Right renal cortex interstitium (tissue), 3 donors: ENCODE measurements at places on chromosomes 12 and 14. TPM values are rescaled to one million over a fixed set of nuclear protein-coding genes. Genes with fewer than 3 reads are reported as not detected.

MMP17 gene
- 0.53 TPM for polyA plus RNA-seq

GRCh38 chr12:113470871-113471618, 626 bp downstream of the LHX5 start:
- no peak for DNase-seq

CPSF6 gene
- 104 TPM for polyA plus RNA-seq

DNA sequence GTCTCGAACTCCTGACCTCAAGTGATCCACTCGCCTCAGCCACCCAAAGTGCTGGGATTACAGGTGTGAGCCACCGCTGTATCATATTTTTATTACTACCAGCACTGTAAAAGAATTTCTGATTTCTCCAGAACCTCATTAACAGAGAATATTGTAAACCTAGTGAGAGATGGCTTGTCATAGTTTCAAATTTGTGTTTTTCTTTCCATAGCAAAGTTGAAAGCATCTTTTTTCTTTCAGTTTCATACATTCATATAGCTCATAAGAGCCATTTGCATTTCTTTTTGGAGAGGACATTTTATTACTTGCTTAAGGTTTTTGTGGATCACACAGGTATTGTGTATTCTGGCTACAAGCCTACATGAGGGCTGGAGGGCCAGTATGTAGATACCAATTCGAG, 58.0 kb downstream of the MIS18BP1 start:
- no peak for DNase-seq

DNA sequence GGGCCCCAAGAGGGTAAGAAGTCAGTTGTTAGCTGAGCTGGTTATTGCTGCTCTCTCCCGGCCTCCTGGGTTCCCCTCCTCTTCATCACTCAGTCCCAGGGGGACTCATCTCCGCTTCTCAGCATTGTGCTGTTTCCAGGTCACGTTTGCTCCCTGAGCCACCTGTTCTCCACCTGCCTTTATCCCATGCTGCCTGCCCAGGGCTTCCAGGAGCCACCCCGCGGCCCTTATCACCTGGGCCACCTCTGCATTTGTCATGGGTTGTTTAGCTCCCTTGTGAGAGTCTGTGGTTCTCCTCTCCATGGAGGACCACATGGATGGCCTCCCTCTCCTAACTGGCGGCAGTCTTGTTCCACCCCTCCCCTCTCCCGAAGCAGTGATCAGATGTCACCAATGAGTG, 36.0 kb downstream of the SYNDIG1L start:
- no peak for DNase-seq

ADAM21 gene
- polyA plus RNA-seq = 0.28 TPM

- no peak for DNase-seq
Measured at GRCh38 chr14:100765296-100765695, 38.6 kb downstream of the DLK1 start.

DNA sequence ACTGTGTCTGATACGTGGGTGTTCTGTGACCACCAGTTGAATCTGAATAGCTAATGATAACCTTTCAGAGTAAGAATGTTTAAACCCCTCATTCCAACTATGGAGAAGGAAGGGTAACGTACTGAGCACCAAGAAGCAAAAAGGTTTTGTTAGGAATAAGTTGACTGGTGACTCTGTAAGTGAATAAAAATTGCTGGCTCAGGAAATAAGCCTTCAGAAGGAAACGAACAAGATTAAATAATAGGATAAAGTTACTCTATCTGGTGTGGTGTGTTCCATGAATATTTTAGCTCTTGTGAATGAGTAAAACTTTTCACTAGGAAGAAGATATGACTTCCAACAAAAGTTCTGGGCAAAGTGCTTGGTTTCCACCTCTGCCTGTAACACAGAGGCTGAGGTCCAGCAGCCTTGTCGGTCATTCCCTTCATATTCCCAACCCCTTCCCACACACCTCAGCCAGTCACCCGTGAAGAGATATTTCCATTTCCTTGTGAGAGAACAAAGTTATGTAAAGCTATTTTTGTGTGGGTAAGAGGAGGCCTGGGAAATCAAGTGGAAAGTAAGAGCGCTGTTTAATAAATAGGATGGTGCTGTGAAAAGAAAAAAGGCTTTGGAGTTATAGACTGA, 47.1 kb downstream of the ARF6 start:
- DNase-seq = no peak

DNA sequence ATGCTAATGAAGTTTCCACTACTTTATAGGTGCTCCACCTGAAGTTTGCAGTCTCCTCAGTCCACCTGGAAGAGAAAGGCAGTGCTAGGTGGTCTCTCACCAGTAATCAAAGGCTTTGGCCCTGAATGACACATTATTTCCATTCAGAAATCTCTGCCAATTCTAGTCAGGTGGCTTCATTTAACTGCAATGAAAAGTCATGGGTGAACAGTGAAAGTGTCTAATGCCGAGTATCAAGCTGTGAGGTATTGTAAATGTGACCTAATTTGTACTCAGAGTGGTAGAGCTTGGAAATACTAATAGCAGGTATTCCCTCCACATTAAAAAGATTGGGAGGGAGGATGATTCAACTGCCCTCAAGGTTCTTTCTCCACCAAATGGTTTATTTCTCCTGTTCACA, 220.9 kb upstream of the LRFN5 start:
- DNase-seq = no peak

DNA sequence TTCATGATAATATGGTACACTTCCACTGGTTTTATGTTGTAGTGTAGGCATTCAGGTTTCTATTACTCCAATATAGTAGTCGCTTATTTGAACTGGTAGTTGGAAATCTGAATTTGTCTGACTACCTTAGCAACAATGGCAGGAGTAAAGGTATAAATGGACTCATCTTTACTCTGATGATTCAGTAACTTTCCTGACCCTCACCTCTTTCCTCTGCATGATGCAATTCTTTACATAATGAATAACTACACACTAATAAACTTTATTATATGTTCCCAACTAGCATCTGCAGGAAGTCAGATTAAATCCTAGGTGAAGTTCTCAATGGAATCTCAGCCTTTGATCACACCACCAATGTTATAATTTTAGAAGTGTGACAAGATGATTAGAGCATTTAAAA, 70.5 kb upstream of the ATP2B1 start:
- DNase-seq = no peak

DNA sequence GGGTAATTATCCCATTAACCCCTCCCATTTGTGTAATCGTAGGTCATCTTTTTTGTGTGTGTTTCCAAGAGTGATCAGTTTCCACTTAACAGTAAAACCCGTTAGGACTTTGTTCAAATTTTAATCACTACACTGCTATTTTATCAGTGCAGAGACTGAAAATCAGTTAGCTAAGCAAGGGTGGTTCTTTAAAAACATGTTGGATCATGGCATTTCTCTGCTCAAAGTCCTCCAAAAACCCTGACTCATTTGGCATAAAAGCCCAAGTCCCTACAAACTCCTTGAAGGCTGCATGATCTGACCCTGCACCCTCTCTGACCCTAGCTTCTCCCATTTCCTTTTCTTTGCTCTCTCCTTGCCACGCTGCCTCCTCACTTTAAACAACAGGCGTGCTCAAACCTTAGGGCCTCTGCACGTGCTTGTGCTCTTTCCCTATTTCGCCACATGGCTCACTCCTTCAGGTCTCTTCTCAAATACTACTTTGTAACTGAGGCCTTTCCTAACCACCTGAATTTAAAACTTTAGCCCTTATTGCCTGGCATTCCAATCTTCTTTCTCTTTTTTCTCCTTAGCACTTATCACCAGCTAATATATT, 13.2 kb upstream of the OVCH1 start:
- no peak for DNase-seq

TSHR gene
- 0.32 TPM for polyA plus RNA-seq

EML5 gene
- polyA plus RNA-seq = 3.1 TPM

- DNase-seq = no peak
Measured at GRCh38 chr12:77486872-77487271, 343.8 kb upstream of the NAV3 start.

DNA sequence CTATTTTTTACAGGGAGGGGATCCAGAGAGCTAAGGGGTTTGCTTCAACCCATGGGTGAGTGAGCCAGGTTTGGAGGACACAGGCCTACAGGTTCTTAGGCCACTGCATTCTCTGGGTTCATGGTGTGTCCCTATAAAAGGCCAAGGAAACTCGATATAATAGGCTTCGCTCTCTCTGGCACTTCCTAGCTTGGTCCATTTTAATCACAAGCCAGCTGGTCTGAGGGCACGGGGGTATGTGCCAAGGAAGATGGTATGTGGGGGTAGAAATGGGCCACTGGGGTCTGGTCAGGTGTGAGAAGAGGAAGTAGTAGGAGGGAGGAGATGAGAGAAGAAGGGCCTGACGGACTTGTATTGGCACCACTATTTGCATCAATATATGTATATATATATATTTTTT, 4.9 kb downstream of the ETV6 start:
- no peak for DNase-seq

CTSG gene
- 0.18 TPM for polyA plus RNA-seq

ADGRD1 gene
- 15.5 TPM for polyA plus RNA-seq

DNA sequence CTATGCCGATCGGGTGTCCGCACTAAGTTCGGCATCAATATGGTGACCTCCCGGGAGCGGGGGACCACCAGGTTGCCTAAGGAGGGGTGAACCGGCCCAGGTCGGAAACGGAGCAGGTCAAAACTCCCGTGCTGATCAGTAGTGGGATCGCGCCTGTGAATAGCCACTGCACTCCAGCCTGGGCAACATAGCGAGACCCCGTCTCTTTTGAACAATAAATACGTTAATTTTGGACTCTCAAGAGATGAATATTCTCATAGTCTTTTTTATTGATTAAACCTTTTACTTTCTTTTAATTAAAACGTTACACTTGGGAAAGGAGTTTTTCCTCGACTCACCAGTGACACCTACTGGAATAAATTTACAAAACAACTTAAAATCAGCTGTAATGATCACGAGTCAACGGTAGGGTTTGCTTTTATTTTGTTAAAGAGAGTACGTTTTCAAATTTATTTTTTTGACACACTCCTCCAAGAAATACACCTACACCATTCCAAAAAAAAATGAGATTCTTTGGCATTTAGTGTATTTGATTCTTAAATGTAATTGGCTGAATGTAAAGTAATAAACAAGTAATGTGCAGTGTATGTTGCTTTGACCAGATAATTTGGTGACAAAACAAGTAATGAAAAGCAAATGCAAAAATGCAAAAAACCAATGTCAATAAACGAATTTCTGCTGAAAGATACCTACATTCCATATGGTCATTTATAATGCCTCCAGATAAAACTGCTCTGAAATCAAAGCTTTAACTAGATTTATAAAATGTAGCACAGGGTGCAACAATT, 687 bp upstream of the RPS29 start:
- peak; percentile 62 for DNase-seq

GRCh38 chr12:6820166-6820565, 1.5 kb upstream of the GPR162 start:
- DNase-seq = no peak

- DNase-seq = no peak
Measured at GRCh38 chr12:25529738-25530137, 23.3 kb downstream of the LMNTD1 start.

DNA sequence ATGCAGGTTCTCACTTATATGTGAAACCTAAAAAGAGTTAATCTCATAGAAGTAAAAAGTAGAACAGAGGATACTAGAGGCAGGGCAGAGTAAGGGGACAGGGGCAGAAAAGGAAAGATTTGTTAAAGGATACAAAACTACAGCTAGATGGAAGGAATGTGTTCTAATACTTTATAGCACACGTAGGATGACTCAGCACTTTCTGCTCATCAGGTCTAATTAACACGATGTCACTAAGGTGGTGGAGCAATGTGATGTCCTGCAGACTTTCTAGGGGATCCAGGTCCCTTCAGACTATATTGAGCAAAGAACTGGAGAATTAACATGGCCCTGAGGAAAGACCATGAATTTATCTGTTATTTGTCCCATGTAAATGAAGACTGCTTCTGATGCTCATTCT, 80.8 kb upstream of the CMKLR1 start:
- DNase-seq = no peak

KRT6A gene
- polyA plus RNA-seq = not detected

GRCh38 chr12:122413516-122414404, 8.7 kb downstream of the CLIP1 start:
- DNase-seq = no peak

CNPY2 gene
- 171 TPM for polyA plus RNA-seq

- no peak for DNase-seq
Measured at GRCh38 chr14:56118611-56119181, 485 bp downstream of the PELI2 start.

DNA sequence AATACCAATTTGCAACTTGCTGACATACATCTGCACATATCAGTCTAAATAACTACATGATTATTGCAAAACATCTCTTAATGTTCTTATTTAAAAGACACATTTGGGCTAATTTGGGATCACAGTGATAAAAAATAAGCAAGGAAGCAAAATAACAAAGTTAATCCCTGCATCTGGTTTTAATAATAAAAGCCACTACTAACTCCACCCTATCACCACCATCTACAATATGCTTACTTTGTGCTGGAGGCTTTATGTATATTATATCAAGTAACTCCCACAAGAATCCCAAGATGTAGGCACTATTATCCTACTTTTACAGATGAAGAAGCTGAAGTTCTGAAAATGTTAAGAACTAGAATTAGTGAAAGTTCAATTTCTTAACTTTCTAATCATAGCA, 45.7 kb downstream of the TAOK3 start:
- DNase-seq = no peak

NXPH4 gene
- polyA plus RNA-seq = 2.4 TPM

ABCD4 gene
- polyA plus RNA-seq = 90.9 TPM
